ENCODE measurements at places on chromosomes 5 and 9. TPM values are rescaled to one million over a fixed set of nuclear protein-coding genes. Genes with fewer than 3 reads are reported as not detected.

- no peak for DNase-seq
These were observed 6.0 kb downstream of the PDGFRB start for GRCh38 chr5:150149618-150150017.

DNA sequence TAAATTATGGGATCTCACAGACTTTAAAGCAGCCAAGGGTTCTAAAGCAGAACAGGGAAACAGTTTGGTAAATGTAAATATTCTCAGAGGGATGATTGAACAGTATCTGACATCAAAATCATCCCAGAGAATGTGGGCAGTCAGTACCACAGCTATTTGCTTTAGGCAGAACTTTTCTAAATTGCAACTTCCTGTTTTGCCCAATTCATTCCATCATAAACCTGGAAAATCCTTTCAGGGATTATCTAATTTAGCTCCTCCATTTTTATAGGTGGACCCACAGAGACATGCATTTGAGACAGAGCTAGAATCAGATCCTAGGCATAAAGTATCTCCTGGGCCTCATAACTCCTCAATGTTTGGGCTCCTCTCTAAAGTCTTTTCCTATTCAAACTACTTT lies 12.4 kb downstream of the NR6A1 start:
- DNase-seq = no peak

GRCh38 chr9:74795081-74795480 lies 92.6 kb downstream of the TRPM6 start:
- DNase-seq = no peak

- DNase-seq = no peak
These were observed 602.8 kb downstream of the IRX1 start for GRCh38 chr5:4198461-4198860.

- no peak for DNase-seq
These were observed 184.8 kb upstream of the CD180 start for GRCh38 chr5:67381236-67381880.

EFCAB9 gene
- total RNA-seq = not detected

NIM1K gene
- total RNA-seq = 0.57 TPM

PCDHA7 gene
- total RNA-seq = 0.12 TPM

Measured in right cardiac atrium (tissue), 5 donors.